Kidney capillary endothelial cell (primary cell): ENCODE measurements at places on chromosomes 6 and 20.

- peak; percentile 85 for DNase-seq
Observed at GRCh38 chr6:36028877-36029324, 1.3 kb downstream of the MAPK14 start.

DNA sequence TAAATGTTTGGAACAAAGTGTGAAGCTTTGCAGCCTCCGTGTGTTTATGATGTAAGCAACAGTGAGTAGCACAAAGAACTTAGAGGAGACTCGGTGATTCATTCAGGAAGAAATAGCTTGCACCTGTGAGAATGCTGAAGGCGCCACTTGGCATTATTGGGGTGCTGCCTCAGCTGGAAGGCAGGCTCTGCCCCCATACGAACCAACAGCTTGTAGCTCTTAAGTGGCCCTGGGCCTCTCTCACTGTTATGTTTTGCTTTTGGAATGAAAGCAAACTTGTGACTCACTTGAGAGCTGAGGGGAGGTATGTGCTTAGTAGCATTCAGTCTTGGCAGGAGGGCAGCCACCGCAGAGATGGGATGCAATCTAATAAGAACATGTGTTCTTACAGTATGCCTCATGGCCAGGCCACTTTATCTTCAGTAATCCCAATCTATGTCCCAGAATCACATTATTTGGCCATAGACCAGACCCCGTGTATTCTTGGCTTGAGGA is 310.7 kb downstream of the EYA4 start:
- no peak for DNase-seq

DNA sequence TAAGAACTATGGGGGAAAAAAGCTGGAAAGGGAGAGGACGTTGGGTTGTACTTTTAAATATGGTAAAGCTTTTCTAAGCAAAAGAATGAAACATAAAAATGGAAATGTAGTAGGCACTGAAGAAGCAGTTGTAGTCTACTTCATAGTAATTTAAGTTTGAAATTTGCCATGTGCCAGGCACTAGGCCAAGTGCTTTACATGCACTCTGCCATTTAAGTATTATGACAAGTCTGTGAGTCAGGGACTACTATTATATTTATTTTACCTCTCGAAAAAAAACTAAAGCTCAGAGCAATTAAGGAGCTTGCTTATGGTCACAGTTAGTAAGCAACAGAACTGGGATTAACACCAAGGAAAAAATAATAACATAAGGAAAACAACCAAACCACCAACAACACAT is 257.8 kb downstream of the GMDS start:
- DNase-seq = peak; percentile 47

DNA sequence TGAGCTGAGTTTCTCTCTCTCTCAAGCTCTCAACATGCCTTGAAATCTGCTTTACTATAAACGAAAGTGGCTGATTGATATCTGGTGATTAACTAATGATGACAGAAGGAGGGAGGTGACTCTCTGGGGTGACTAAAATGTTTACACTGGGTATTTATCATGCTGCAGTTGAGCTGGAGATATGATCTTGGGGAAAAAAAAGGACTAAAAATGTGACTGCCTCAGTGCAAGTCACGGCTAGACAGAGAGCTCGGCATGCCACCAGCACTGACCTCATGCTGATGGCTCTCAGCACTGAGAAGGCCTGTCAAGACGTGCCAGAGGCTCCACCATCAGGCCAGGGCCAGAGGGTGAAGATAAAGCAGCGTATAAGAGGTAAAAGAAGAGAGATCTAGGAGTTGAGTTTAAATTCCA is 103.1 kb upstream of the SPACA1 start:
- DNase-seq = no peak

DNA sequence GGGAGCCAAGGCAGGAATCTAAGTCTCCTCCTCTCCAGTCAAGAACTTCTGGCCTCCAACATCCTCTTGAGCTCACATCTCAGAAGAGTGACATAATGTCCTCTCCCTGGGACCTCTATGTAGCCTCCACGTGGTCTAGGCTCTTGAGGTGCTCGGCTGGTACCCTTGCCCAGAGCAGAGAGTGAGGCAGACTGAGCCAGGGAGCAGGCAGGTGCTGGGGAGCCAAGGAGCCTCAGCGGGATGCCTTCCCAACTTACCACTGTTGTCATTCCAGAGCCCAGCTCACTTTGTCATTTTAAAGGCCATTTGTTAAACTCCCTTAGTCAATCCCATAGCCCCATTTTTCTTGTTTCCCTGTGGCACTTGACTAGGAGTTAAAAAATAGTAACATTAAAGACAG is 52.1 kb upstream of the DUSP22 start:
- DNase-seq = no peak

GRCh38 chr20:50475681-50476292 is 34.4 kb upstream of the PTPN1 start:
- DNase-seq = no peak

GRCh38 chr20:51529758-51530157 is 12.8 kb downstream of the NFATC2 start:
- DNase-seq = no peak

DNA sequence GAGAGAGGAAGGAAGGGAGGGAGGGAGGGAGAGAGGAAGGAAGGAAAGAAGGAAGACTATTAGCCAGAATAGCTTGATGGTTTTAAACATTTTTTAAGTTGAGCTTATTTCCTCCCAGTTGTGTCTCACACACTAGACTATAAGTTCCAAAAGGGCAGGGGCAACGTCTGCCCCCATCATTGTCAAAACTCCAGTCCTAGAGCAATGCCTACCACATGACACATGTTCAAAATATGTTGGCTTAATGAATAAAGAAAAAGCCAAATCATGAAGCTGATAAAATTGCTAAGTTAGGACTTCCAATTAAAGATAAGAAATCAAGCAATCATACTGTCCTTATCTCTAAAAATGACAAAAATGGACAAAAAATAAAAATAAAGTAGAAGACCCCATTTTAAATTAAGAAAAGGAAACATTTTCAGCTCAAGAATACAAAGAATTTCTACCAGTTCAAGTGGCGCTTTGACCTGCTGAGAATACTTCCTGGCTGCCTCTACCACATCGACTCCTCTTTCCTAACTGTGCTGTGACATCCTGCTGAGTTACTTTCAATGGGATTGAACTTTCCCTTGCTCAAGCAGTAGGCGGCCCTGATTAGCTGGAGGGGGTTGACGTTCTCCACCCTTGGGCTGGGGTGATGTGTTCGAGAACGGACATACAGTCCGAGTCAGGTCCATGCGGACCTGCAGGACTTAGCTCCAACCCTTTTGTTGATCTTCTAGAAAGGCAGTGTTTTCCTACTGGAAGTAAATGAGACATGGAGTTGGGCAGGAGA is 283.9 kb upstream of the FOXQ1 start:
- no peak for DNase-seq

- no peak for DNase-seq
Observed at GRCh38 chr20:11745145-11745544, 172.5 kb upstream of the BTBD3 start.

DNA sequence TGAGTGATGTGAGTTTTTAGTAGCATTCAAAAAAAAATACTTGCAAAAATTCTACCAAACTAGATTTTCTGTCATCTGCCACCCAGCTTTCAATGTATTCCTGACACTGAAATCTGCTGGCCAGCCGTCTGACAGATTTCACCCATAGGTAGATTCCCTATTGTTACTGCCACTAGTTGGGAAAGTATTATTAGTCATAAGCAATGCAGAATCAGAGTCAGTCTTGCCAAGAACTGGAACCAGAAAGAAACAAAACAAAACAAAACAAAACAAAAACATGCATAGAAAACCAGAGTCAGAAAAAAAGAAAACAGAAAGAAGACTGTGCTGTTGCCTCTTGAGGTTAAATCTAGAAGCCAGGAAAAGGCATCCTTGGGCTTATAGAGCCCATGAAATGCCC is 293.1 kb upstream of the KCNQ5 start:
- DNase-seq = no peak

- DNase-seq = no peak
Observed at GRCh38 chr6:38057994-38058393, 238.5 kb downstream of the ZFAND3 start.

DNA sequence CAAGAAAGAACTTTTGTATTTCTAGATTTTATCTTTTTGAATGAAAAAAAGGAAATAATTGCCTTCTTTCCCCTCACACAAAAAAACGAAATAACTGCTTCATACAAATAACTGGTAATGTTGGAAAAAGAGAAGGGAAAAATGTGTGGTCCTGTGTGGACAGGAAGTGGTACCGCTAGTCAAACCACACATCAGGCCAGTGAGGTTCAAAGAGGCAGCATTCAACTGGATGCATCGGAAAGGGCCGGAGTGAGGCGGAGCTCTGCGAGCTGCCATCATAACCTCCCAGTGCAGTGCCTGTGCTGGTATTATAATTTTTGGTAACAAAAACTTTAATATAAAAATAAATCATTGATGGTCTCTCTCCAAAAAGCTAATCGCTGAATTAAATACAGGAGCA is 111.2 kb downstream of the IRF4 start:
- DNase-seq = no peak

DNA sequence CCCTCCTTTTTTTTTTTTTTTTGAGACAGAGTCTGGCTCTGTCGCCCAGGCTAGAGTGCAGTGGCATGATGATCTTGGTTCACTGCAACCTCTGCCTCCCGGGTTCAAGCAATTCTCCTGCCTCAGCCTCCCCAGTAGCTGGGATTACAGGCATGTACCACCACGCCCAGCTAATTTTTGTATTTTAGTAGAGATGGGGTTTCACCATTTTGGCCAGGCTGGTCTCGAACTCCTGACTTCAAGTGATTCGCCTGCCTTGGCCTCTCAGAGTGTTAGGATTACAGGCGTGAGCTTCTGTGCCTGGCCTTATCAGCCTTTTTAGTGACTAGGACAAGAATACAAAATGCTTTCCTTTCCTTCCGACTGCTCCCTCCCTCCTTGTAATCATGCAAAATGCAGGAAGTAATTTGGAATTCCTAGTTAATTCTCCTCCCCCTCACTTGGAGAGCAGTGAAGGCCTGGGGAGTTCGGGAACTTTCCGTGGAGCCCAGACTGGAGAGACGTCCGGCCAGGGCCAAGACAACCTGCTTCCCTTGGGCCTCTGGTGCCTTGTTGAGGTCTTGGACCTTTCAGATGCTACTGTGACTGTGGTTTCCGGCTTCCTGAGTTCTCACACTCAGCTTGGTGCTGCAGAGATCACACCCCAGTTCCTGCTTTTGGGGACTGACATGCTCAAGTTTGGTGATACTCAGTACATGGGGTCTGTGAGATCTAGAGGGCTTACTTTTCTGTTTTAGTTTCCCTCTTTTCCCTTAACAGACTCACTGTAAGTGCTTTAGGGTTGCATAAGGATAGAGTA is 3.9 kb upstream of the PHF20 start:
- peak; percentile 82 for DNase-seq

DNA sequence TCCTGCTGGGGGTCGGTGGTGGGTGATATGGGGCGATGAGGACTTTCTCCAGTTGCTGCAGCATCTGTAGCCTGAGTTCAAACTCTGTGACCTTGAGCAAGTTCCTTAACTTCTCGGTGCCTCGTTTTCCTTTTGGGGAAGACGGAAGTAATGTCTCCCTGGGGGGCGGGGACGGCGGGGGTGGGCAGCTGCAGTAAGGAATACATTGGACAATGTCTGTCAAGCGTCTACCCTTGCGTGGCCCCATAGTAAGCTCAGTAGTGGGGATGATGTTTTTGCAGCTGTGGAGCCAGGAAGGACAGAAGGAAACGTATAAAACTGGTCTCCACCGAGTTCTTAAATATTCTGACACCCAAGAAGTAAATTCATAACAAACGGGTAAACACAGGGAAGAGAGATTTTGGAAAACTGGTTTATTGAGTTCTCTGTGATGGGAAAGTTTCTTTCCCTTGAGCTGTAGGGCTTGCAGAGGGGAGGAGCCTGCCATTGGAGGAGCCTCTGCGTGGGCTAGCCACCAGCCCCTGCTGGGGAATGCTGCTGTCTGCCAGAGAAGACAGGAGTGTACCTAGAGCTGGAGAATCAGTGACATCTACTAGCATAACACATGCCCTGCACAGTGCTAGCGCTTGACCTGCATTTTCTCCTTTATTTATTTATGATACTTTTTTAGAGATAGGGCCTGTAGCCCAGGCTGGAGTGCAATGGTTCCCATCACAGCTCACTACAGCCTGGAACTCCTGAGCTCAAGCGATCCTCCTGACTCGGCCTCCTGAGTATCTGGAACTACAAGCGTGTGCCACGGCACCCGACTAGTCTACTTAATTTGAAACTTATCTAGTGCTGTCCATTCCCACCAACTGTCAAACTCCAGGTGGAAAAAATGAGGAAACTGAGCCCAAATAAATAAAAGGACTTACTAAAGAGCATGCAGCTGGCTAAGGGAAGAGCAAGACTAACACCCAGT is 1.2 kb upstream of the ACSS1 start:
- DNase-seq = no peak

DNA sequence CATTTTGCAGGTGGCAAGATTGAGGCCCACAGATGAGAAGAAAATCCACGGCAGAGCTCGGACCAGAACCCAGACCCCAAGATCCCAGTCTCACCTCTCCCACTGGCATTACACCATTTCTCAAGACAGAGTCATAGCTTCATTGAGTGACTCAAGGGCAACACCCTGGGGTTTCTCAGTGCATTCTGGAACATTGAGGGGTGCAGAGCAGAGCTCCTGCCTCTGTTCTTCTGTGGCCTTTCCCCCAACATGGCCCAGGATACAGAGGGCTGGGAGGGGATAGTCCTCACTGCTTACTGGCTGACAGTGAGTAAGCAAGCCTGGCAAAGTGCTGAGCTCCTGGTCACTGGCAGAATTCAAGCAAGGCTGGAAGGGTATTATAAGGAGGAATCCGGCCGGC is 74.0 kb downstream of the MDGA1 start:
- no peak for DNase-seq

DNA sequence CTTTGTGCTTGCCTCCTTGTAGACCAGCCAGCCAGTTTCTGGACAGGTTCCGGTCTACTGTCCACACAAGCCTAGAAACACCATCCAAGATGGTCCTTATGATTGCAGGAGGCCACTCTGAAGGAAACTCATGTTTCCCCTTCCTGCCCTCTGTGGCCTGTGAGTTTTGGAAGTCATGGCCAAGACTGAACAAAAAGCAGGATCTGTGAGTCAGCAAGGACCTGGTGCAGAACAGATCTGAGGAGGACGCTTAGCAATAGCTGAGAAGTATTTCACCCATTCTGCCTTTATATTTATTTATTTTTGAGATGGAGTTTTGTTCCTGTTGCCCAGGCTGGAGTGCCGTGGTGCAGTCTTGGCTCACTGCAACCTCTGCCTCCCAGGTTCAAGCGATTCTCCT is 134.6 kb upstream of the EEF1E1 start:
- DNase-seq = no peak

- no peak for DNase-seq
Observed at GRCh38 chr6:140414966-140415620, 1040.6 kb upstream of the CITED2 start.

- no peak for DNase-seq
Observed at GRCh38 chr20:31496761-31497295, 17.4 kb upstream of the HM13 start.
